ENCODE measurements at places on chromosomes 7 and 10.

GRCh38 chr7:26049081-26049480 is 102.9 kb upstream of the NFE2L3 start:
- no peak overlapping the region for H3K27ac ChIP-seq
- peaks cover 29% of the 10 kb centered on the region for H3K27me3 ChIP-seq
- no peaks in the 10 kb centered on the region for H3K36me3 ChIP-seq
- no peak for DNase-seq
- H3K4me3 ChIP-seq: no peak overlapping the region
- H3K4me1 ChIP-seq: no peaks in the 10 kb centered on the region

GRCh38 chr7:68371985-68372384 is 1226.3 kb upstream of the AUTS2 start:
- H3K4me1 ChIP-seq: no peaks in the 10 kb centered on the region
- no peak for DNase-seq
- no peaks in the 10 kb centered on the region for H3K36me3 ChIP-seq
- H3K27ac ChIP-seq: no peak overlapping the region
- no peak overlapping the region for H3K4me3 ChIP-seq

GRCh38 chr10:14478604-14479003 is 147.9 kb upstream of the FRMD4A start:
- H3K27me3 ChIP-seq: peaks cover 22% of the 10 kb centered on the region
- peaks cover 2% of the 10 kb centered on the region for H3K36me3 ChIP-seq
- H3K4me3 ChIP-seq: no peak overlapping the region
- no peak for DNase-seq
- H3K27ac ChIP-seq: no peak overlapping the region

DNA sequence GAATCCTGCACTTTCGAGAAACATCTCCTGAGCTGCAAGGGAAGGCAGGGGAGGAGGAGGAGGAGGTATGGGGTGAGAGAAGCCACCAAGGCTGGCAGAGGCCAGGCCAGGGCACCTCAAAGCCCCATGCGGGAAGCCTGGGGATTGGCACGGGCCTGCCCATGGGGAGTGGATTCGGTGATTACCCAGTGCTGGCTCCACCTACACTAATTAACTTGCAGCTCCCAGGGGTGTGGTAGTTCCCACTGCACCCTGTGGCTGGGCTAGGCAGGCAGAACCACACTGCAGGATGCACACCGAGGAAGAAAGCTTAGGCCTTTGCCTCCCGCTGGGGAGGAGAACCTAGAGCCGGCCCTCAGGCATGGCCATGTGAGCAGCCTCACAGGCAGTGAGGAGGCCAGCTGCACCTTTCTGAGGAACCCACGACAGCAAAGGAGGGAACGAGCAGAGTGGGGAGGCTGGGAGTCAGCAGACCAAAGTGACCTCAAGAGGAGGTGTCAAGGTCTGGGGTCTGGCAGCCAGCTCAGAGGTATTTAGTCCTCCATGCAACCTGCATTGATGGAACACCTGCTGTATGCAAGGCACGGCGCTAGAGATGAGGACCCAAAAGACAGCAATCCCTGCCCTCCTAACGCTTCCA is 27.2 kb downstream of the GRID1 start:
- no peak overlapping the region for H3K27ac ChIP-seq
- DNase-seq: no peak
- no peak overlapping the region for H3K4me3 ChIP-seq
- H3K36me3 ChIP-seq: no peaks in the 10 kb centered on the region
- H3K27me3 ChIP-seq: peaks cover 19% of the 10 kb centered on the region

DNA sequence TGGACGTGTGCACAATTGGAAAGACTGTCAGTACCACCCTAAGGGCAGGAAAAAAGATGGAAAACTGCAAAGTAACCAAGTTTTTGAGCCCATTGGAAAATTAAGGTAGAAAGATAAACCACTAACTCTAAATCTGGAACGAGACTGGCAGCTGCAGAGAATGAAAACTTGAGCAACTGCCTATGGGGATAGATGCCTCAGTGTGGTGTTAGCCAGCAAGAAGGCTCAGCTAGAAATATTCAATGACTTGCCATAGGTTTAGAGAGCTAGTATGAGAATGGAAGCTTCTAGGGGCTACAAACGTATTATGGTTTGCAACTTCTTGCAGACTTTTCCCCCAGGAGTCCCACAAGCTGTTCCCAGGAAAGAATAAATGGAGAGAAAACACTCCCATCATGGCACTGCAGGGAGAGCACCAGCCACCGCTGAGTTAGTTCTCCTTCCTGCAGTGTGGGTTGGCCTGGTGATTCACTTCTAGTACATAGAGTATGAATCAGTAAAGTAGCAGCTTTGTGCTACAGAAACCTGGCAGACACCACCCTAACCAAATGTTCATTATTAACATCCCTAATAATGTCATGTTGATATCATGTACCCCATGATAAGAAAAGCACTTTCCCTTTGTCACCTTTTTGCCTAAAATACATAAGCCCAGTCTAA is 372.4 kb upstream of the VWC2 start:
- H3K27me3 ChIP-seq: no peaks in the 10 kb centered on the region
- no peaks in the 10 kb centered on the region for H3K4me1 ChIP-seq
- H3K4me3 ChIP-seq: no peak overlapping the region
- H3K27ac ChIP-seq: no peak overlapping the region

GRCh38 chr10:96695366-96695765 is 24.9 kb downstream of the PIK3AP1 start:
- H3K27me3 ChIP-seq: no peaks in the 10 kb centered on the region
- peak overlapping the region; percentile 82 for H3K27ac ChIP-seq
- peaks cover 48% of the 10 kb centered on the region for H3K36me3 ChIP-seq

- peak; percentile 13 for DNase-seq
- H3K4me1 ChIP-seq: peaks cover 6% of the 10 kb centered on the region
- no peaks in the 10 kb centered on the region for H3K27me3 ChIP-seq
- H3K36me3 ChIP-seq: peaks cover 9% of the 10 kb centered on the region
- H3K27ac ChIP-seq: no peak overlapping the region
- H3K4me3 ChIP-seq: no peak overlapping the region
Observed at GRCh38 chr7:97179454-97180104, 62.1 kb downstream of the SDHAF3 start.

- no peak overlapping the region for H3K4me3 ChIP-seq
- H3K27me3 ChIP-seq: peaks cover 15% of the 10 kb centered on the region
- no peaks in the 10 kb centered on the region for H3K36me3 ChIP-seq
- H3K27ac ChIP-seq: no peak overlapping the region
- DNase-seq: no peak
- peaks cover 19% of the 10 kb centered on the region for H3K4me1 ChIP-seq
Observed at GRCh38 chr7:129768614-129769399, 157.3 kb downstream of the NRF1 start.

GRCh38 chr10:34681933-34682332 is 133.2 kb downstream of the PARD3 start:
- H3K27ac ChIP-seq: no peak overlapping the region
- H3K4me3 ChIP-seq: no peak overlapping the region
- H3K4me1 ChIP-seq: no peaks in the 10 kb centered on the region
- DNase-seq: no peak
- no peaks in the 10 kb centered on the region for H3K36me3 ChIP-seq
- H3K27me3 ChIP-seq: peaks cover 3% of the 10 kb centered on the region

DNA sequence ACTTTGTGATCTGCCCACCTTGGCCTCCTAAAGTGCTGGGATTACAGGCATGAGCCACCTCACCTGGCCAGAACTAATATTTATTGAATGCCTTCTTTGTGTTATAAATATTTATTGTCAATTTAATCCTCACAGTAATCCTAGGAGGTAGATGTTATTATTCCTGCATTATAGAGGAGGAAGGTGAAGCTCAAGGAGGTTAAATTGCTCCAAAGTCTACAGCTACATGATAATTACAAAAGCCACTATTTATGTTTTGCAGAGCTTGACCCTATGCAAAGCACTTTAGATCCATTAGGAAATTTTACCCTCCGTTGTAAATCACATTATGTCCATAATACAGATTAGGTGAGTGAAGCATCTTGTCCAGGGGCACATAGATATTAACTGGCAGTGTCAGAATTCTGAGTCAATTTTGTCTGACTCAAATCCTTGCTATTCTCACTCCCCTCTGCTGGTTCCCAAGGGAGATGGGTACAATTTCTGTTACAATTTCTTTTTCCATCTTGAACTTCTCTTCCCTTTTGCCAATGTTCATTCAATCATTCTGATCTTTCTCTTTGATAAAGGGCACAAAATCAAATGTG is 25.7 kb upstream of the CDK14 start:
- H3K27me3 ChIP-seq: no peaks in the 10 kb centered on the region
- H3K27ac ChIP-seq: peak overlapping the region; percentile 16
- H3K36me3 ChIP-seq: no peaks in the 10 kb centered on the region
- H3K4me1 ChIP-seq: peaks cover 26% of the 10 kb centered on the region
- no peak overlapping the region for H3K4me3 ChIP-seq

DNA sequence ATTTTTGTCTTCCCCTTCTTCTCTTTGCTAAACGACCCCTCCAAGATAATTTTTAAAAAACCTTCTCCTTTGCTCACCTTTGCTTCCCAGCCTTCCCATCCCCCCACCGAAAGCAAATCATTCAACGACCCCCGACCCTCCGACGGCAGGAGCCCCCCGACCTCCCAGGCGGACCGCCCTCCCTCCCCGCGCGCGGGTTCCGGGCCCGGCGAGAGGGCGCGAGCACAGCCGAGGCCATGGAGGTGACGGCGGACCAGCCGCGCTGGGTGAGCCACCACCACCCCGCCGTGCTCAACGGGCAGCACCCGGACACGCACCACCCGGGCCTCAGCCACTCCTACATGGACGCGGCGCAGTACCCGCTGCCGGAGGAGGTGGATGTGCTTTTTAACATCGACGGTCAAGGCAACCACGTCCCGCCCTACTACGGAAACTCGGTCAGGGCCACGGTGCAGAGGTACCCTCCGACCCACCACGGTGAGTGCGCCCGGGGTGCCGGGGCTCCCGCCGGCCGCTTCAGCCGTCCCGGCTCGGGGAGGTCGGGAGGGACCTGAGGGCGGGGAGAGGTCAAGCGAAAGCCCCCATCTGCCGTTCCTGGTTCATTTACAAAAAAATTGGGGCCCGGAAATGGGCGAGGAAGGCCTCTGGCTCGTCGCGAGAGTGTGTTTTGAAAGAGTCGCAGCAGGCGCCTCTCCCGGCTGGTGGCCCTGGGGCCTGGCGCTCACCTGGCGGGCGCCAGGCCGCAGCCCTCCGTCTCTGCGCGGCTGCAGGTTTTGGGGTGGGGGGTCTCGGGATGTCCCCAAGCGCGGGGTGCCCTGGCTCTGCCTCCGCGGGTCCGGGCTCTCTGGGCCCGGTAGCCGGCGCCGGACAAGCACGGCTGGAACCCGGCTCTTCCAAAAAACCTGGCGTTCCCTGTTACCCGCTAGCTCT is 1.2 kb downstream of the GATA3 start:
- peaks cover 4% of the 10 kb centered on the region for H3K36me3 ChIP-seq
- H3K4me1 ChIP-seq: peaks cover 43% of the 10 kb centered on the region
- peak overlapping the region; percentile 89 for H3K4me3 ChIP-seq
- DNase-seq: no peak

DNA sequence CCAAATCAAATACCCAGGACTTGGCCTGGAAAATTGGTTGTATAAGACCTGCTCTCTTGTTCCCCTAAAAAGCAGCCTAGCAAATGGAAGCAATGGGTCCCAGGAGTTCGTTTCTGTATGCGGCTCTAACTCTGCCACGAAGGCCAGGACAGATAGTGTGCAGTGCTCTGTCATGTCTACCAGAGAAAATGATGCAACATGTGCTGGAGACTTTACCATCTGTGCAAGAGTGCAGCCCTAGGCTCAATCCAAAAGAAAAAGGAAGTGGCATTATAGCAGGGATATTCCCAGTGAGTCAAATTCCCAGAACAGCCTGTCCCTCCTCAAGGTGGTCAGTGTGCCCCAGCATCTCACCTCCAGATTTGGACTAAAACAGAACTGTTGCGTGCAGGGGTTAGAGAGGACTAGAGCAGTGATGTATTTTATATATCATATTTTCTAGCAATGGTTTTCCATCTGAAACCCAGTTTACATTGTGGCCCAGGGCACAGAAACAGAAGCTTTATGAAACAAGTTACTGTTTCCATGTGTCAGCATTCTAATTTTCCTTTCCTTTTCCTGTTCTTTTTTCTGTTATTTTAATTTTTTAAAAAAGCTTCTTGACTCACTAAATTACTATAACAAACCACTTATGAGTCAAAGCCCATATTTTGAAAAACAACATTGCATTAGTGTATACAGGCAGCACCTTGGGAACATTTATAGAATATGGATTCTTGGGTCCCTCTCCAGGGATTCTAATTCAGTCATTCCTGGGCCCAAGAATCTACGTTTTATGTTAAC is 311.2 kb downstream of the RNLS start:
- H3K4me3 ChIP-seq: peak overlapping the region; percentile 49
- no peaks in the 10 kb centered on the region for H3K36me3 ChIP-seq
- peak; percentile 26 for DNase-seq
- peak overlapping the region; percentile 89 for H3K27ac ChIP-seq

GRCh38 chr7:91457208-91457607 is 193.0 kb downstream of the FZD1 start:
- H3K36me3 ChIP-seq: no peaks in the 10 kb centered on the region
- H3K27me3 ChIP-seq: no peaks in the 10 kb centered on the region
- no peak overlapping the region for H3K27ac ChIP-seq
- no peak overlapping the region for H3K4me3 ChIP-seq

- DNase-seq: no peak
- H3K27me3 ChIP-seq: peaks cover 45% of the 10 kb centered on the region
- H3K4me1 ChIP-seq: no peaks in the 10 kb centered on the region
- no peak overlapping the region for H3K4me3 ChIP-seq
- H3K27ac ChIP-seq: no peak overlapping the region
- H3K36me3 ChIP-seq: no peaks in the 10 kb centered on the region
Observed at GRCh38 chr10:32433542-32433941, 12.4 kb upstream of the CCDC7 start.

- H3K36me3 ChIP-seq: peaks cover 34% of the 10 kb centered on the region
- DNase-seq: no peak
- H3K4me1 ChIP-seq: peaks cover 19% of the 10 kb centered on the region
- H3K4me3 ChIP-seq: no peak overlapping the region
- no peaks in the 10 kb centered on the region for H3K27me3 ChIP-seq
- peak overlapping the region; percentile 25 for H3K27ac ChIP-seq
Observed at GRCh38 chr10:16765509-16766375, 51.5 kb downstream of the RSU1 start.

DNA sequence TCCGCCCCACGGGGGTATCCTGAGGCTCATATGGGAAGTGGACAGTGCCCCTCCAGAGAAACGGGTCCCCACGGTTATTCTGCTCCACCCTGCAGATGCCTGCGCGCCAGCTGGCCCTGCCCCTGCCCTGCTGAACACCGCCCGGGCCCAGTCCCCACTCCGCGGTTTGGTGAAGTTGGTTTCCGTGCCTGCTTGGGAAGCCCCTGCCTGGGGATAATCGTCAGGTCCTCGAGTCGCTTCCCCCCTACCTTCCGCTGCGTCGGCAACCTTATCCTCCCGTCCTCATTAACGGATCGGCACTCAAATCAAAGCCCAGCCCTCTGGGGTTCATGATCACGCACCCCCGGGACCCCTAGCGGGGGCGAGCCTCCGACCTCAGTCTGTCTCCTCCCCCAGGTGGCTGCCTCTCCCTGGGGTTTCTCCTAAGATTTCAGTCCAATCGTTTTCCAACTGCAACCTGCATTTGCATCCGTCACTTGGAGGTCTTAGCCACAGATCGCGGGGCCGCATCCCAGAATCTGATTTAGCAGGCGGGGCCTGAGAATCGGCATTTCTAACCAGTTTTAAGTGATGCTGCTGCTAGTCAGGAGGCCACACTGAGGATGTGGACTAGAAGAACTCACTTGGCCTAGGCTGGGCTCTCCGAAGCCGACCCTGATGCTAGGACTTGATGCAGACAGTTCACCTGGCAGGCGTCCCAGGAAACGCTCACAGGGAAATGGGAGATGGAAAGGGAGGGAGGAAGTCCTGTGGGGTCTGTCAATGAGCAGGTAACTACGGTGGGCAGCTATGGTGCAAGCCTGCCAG is 27.6 kb downstream of the WDR86 start:
- DNase-seq: peak; percentile 20
- peaks cover 14% of the 10 kb centered on the region for H3K36me3 ChIP-seq
- H3K27me3 ChIP-seq: peaks cover 13% of the 10 kb centered on the region
- peak overlapping the region; percentile 74 for H3K4me3 ChIP-seq
